ENCODE measurements at places on chromosomes 3 and 15.
A peak's percentile ranks its signal among the peaks of the same experiment; 100 is the strongest.

DNA sequence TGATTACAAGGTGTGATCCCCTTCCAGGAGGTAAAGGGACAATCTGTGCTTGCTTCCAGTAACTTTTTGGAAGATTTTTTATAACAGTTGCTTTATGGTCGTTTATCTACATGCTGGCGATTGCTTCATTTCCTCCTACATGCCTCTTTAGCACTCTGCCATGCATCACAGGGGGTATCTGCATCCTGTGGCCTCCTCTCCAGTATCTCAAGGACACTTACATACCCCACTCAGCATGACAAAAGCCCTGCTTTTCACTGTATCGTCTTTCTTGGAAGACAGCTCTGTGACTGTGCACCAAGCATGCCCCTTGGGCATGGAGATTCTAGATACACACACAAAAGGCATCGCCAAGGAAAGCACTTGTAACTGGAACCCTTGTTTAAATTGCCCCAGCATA is 25.3 kb downstream of the CAPN3 start:
- DNase-seq = no peak

DNA sequence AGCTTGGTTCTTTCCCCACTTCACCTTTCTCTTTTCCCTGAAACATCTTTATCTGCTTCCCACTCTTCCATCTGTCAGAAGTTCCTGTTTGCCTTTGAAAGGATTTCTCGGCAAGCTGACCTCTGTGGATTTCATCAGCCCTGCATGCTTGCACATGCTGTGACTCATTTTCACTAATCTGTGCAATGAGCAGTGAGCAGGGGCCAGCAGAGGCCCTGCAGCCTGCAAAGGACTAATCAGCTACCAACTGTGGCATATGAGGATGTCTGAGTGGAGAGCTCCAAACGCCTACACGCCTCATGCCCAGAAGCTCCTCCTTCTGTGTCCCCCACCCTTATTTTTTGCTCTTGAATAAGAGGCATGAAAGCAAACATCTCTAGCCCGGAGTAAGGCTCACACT is 333.0 kb upstream of the SEMA6D start:
- peak; percentile 26 for DNase-seq

DNA sequence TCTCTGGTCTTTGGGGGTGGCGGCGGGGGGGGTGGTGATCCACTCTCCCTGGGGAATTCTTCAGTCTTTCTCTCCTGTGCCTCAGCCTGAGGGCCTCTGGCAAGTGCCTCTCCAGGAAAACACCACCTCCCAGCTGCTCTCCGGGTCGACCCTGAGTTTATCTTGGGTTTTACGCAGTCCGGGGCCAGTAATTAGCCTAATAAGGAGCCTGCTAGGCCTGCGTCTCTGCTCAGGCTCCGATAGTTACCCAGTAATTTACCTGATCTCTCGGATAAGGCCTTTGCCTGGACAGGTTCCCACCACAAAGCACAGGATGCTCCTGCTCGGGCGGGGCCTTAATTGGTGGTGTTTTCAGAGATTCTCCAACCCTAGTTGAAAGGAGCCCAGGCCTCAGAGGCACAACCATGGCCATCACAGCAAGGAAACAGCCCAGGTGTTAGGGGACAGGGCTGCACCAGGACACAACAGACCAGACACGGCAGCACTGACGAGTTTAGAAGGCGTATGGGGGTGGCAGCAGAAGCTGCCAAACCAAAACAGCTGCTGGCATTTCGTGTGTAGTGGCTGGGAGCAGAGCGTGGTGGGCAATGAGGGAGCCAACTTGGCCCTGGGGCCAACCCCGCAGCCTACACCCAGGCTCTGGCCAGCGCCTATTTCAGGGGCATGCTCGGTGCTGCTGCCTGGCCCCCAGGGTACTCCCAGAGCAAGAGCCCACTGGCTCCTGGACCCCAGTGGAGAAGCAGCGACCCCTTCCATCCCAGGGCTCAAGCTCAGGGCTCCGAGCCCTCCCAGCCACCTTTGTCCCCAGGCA is 71.4 kb downstream of the KLF13 start:
- DNase-seq = no peak

GRCh38 chr15:57734860-57735259 is 28.3 kb downstream of the POLR2M start:
- no peak for DNase-seq

DNA sequence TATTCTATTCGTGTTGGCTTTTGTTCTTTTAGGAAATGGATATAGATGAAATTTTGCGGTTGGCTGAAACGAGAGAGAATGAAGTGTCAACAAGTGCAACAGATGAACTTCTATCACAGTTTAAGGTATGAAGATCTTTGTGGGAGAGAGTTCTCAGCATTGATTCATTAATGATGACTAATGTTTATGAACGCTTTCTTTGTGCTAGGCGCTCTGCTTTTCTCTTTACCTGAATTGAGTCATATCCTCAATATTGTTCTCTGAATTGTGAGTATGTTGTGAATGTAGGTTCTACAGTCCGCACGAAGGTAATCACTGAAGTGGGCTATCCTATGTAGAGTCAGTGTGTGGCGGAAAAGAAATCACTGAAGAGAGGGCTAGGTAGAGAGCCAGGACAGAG is 81.2 kb downstream of the CHD2 start:
- no peak for DNase-seq

DNA sequence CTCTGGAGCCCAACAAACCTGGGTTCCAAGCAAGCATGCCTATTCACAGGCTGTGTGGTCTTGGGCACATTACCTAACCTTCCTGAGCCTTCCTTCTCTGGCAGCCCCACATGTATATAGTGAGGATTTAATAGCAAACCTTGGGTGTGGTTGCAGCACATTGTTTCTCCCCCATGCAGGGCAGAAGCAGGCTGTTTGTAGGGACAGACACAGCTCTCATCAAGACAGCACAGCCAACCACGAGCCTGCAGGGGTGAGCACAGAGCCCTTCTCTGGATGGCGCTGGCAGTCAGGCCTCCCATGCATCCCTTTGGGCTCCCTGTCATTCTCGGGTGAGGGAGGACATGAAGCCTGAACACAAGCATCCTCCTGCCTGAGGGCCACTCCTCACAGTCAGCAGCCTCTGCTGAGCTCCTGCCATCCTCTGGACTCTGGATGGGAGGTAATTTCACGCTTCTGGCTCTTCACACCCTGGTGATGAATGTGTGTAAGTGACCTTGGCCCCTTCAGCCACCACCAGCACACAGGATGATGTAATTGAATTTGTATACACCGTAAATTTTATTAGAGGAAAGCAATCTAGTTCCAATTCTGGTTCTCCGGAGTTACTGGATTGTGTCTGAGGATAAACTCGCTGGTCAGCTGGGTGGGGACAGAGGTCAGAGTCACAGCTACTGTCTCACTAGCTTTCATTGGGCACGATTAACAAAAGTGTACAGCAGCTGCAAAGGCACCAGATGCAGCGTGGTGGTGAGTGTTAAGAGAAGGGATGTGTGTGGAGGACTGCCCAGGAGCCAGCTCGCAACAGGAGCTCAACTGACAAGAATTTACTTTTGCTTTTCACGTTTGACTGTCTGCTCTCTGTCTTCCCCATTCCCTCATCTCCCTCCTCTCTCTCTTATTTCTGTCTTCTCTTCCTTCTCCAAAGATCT is 118.1 kb downstream of the CLSTN2 start:
- DNase-seq = no peak

Measured in GM04503 (cell line).